ENCODE measurements at places on chromosomes 3 and 15.
A peak's percentile ranks its signal among the peaks of the same experiment; 100 is the strongest.

DNA sequence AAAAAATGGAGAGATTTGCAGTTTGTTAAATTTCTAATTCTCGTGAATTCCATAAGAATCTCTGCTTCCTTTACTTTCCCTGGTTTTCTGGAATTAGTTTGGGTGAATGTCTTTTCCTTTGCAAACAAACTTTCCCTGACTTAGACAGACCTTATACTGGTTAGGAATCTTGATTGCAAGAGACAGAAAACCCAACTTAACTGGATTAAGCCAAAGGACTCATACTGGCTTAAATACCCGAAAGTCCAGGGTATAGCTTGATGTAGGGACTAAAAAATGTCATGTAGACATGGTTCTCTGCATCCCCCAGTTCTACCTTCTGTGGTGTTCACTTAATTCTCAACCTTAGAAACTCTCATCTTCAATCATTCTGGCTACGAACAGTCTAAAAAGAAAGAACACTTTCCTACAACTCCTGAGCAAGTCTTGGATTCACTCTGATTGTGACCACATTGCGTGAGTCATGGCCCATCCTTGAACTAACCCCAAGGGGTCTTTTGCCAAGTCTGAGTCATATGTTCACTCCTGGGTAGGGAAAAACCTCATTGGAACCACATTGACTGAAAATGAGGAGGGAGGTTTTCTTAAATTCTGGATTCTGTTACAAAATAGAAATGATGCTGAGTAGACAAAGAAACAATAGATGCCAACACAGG, 136.0 kb upstream of the DAZL start:
- no peak for DNase-seq
- no peaks in the 10 kb centered on the region for H3K4me1 ChIP-seq
- no peaks in the 10 kb centered on the region for H3K27me3 ChIP-seq
- no peak overlapping the region for H3K27ac ChIP-seq
- no peaks in the 10 kb centered on the region for H3K36me3 ChIP-seq
- H3K4me3 ChIP-seq, result no peak overlapping the region

DNA sequence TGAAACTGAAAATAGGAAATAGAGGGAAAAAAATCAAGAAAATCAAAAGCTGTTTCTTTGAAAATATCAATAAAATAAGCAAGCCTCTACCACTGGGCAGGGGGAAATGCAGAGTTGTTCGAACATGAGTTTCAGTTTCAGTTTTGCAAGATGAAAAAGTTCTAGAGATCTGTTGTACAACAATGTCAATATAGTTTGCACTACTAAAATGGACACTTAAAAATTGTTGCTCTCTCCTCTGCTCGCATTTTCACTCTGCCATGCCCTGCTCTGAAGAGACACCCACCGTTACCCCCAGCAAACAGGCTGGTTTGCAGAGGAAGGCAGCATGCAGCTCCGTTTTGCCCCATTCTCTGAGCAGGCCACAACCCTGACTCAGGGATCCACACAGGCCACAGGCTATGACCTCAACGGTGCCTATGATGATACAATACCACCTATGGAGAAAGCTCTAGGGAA, 64.5 kb downstream of the ZNF148 start:
- no peaks in the 10 kb centered on the region for H3K36me3 ChIP-seq
- no peaks in the 10 kb centered on the region for H3K27me3 ChIP-seq
- H3K4me3 ChIP-seq, result peak overlapping the region; percentile 36
- no peak for DNase-seq
- H3K27ac ChIP-seq, result peak overlapping the region; percentile 68

DNA sequence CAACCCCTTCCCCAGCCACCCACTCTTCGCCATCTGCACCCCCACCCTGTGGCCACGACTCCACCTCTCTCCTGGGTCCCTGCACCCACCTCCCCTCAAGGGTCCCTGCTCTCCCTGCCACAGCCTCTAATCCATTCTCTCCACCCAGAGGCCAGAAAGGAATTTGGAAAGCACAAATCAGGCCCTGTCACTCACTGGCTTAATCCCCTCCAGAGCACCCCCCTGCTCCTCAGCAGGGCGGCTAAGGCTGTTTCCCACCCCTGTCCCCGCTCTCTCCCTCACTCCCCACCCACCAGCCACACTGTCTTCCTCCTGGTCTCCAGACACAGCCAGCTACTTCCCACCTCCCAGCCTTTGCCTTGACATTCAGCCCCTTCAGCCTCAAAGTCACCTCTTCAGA, 150.0 kb upstream of the LINGO1 start:
- H3K4me3 ChIP-seq, result no peak overlapping the region
- no peak for DNase-seq
- H3K27ac ChIP-seq, result no peak overlapping the region
- H3K36me3 ChIP-seq, result no peaks in the 10 kb centered on the region
- H3K4me1 ChIP-seq, result no peaks in the 10 kb centered on the region

DNA sequence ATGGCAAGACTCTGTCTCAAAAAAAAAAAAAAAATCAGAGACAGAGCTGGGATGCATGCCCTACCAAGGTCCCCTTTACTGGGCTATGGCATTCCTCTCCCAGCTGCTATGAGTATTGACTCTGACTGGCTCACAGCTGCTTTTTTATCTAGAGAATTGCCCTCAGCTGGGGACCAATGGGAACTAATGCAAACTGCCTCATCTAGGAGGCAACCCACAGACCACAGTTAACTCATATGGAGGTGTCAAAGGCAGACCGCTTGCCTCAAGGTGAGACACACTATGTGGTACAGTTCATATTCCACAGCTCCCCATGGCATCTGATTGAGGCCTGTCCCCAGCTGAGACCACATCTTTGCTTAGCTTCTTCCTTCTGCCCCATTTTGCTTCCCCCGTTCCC, 183.5 kb upstream of the EOMES start:
- no peaks in the 10 kb centered on the region for H3K36me3 ChIP-seq
- H3K27ac ChIP-seq, result no peak overlapping the region

DNA sequence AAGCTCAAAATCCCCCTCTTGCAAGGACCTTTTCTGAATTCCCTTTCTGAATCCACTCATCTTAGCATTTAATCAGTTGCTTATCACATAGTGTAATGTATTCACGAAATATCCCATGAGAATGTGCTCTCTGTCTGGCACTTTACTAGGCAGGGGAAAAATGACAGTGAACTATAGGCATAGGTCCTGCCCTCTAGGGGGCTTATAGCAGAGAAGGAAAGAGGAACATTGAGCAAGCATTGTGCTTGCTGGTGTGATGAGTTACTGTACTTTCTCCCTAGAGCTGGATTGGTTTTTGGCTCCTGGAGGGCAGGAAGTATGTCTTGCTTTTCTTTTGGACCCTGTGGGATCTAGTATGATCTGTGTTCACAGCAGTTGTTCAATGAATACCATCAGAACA, 26.5 kb downstream of the DUOX2 start:
- no peaks in the 10 kb centered on the region for H3K36me3 ChIP-seq
- no peak overlapping the region for H3K27ac ChIP-seq
- H3K27me3 ChIP-seq, result peaks cover 6% of the 10 kb centered on the region
- H3K4me1 ChIP-seq, result no peaks in the 10 kb centered on the region
- no peak for DNase-seq

- H3K27ac ChIP-seq, result no peak overlapping the region
- no peak overlapping the region for H3K4me3 ChIP-seq
- H3K36me3 ChIP-seq, result no peaks in the 10 kb centered on the region
- no peaks in the 10 kb centered on the region for H3K27me3 ChIP-seq
- DNase-seq, result no peak
- H3K4me1 ChIP-seq, result no peaks in the 10 kb centered on the region
Observed at GRCh38 chr15:39242345-39242744, 338.5 kb upstream of the THBS1 start.

GRCh38 chr3:5275529-5275928, 88.0 kb downstream of the EDEM1 start:
- no peak overlapping the region for H3K4me3 ChIP-seq
- DNase-seq, result no peak
- H3K27ac ChIP-seq, result no peak overlapping the region

DNA sequence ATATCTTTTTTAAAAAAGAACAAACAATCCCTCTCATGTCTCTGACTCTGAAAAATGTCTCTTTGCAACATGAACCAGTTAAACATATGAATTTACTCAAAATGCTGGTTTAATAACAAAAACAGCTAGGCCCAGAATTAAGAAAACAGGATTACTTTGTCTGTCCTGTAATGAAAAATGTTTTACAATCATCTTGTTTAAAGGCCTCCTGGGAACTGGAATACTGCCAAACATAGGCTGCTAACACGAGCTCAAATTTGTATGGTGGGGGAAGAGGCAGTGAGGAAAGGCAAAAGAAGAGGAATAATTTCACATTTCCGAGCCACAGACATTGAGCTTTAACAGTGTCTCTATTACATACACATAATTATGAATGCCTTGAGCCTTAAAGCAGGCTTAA, 61.7 kb upstream of the PPIB start:
- no peaks in the 10 kb centered on the region for H3K36me3 ChIP-seq
- H3K4me3 ChIP-seq, result no peak overlapping the region
- no peaks in the 10 kb centered on the region for H3K4me1 ChIP-seq
- no peaks in the 10 kb centered on the region for H3K27me3 ChIP-seq
- H3K27ac ChIP-seq, result no peak overlapping the region

- no peak overlapping the region for H3K27ac ChIP-seq
- DNase-seq, result no peak
- peaks cover 3% of the 10 kb centered on the region for H3K4me1 ChIP-seq
- H3K36me3 ChIP-seq, result no peaks in the 10 kb centered on the region
- H3K4me3 ChIP-seq, result no peak overlapping the region
Observed at GRCh38 chr15:60757831-60758570, 279.1 kb upstream of the ICE2 start.

DNA sequence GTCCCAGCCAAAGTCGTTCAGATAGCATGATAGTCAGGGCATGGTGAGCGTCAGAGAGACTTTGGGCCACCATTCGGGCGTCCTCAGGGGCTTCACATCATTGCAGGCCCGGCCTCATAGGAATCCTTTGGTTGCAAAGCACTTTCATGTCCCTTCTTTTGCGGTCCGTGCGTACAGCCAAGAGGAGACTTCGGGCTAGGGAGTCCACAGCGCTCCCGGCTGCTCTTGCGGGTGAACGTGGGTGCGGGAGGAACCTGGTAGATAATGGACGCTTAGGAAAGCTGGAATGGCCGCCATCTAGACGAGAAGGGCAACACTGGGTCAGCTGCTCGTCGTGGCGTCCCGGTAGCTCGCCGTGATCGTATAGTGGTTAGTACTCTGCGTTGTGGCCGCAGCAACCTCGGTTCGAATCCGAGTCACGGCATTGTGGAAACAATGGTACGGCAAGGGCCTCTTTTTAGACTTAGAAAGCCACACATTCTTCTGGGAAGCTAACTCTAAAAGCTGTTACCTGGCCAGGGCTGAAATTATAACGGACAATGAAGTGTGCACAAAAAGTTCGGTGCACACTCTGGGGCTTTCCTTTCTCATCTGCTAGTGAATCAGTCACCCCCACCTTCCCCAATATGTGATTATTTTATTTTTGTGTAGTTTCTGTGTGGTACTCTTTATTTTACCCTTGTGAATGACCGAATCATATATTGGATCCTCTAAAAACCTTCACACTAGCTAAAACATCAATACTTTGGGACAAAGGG, 13.2 kb upstream of the SHF start:
- H3K36me3 ChIP-seq, result no peaks in the 10 kb centered on the region
- H3K27ac ChIP-seq, result peak overlapping the region; percentile 96
- H3K4me1 ChIP-seq, result peaks cover 17% of the 10 kb centered on the region
- no peaks in the 10 kb centered on the region for H3K27me3 ChIP-seq

DNA sequence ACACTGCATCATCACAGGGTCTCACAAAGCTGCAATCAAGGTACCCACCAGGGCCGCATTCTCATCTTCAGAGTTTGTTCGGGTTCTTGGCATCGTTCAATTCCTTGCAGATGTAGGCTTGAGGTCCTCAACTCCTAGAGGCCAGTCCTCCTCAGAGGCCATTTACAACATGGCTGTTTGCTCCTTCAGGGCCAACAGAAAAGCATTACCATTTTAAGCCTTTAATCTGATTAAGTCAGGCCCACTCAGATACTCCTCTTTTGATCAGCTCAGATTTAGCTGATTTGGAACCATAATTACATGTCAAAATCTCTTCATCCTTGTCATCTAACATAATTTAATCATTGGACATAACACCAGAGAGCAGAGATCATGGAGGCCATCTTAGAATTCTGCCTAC, 55.4 kb downstream of the BFSP2 start:
- no peaks in the 10 kb centered on the region for H3K27me3 ChIP-seq
- H3K27ac ChIP-seq, result no peak overlapping the region
- peaks cover 1% of the 10 kb centered on the region for H3K4me1 ChIP-seq
- no peak for DNase-seq
- H3K4me3 ChIP-seq, result no peak overlapping the region

GRCh38 chr15:88918738-88919137, 5.6 kb upstream of the MFGE8 start:
- H3K4me1 ChIP-seq, result no peaks in the 10 kb centered on the region
- no peaks in the 10 kb centered on the region for H3K27me3 ChIP-seq
- no peaks in the 10 kb centered on the region for H3K36me3 ChIP-seq
- H3K4me3 ChIP-seq, result no peak overlapping the region
- no peak for DNase-seq

GRCh38 chr15:98800437-98801233, 152.3 kb downstream of the IGF1R start:
- H3K4me3 ChIP-seq, result no peak overlapping the region
- no peaks in the 10 kb centered on the region for H3K27me3 ChIP-seq
- no peak for DNase-seq
- H3K36me3 ChIP-seq, result no peaks in the 10 kb centered on the region

DNA sequence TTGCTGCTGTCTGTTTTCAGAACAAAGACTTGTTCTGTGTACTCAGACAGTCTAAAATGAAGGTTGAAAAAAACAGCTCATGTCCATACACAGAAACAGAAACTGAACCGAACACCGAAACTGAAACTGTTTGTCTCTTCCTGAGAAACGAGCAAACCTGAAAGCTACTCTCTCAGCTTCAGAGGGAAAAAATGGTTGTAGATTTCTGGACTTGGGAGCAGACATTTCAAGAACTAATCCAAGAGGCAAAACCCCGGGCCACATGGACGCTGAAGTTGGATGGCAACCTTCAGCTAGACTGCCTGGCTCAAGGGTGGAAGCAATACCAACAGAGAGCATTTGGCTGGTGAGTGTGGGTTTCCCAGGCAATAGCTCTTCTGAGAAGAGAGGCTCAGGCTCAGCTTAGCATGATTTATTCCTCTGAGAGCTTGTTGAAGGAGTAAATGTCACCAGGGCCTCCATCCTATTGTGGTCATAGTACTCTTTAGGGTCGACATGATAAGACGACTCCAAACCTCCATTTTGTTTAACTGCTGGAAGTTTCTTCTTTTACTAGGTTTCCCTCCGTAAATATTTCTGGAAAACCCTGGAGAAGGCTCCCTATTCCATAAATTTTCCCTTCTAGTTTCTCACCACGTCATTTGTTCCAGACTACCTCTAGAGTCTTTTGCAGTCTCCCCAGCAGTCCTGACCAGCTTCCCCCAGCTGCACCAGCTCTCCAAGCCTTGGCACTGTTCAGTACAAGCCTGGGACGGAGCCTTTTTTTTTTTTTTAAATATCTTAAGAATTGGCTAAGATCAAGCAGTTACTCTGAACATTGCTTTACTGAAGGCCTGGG, at the start of gene RTP4:
Gene RTP4, plus strand, starts transcription at position 135 of the 838 bp plus-strand sequence. Its CDS starts 57 bp downstream, at position 192.
- H3K4me3 ChIP-seq, result peak within 1 kb of the TSS; percentile 62
- DNase-seq, result no peak

GRCh38 chr15:69486481-69487110, 34.0 kb downstream of the RPLP1 start:
- H3K36me3 ChIP-seq, result no peaks in the 10 kb centered on the region
- no peak for DNase-seq
- H3K27ac ChIP-seq, result no peak overlapping the region
- no peak overlapping the region for H3K4me3 ChIP-seq
- no peaks in the 10 kb centered on the region for H3K4me1 ChIP-seq
